ENCODE measurements at places on chromosomes 4 and X. TPM values are rescaled to one million over a fixed set of nuclear protein-coding genes. Genes with fewer than 3 reads are reported as not detected.

Gene ARHGAP6
- total RNA-seq: 0.10 TPM

Gene SRPK3
- not detected for total RNA-seq

Gene NXF2
- total RNA-seq: not detected

Gene SCML2
- 5.2 TPM for total RNA-seq

Gene ZNF157
- not detected for total RNA-seq

- H3K36me3 ChIP-seq: no peaks in the 10 kb centered on the region
- H3K4me1 ChIP-seq: no peaks in the 10 kb centered on the region
- H3K27ac ChIP-seq: no peak overlapping the region
- no peak for DNase-seq
- no peak overlapping the region for H3K4me3 ChIP-seq
Observed at GRCh38 chrX:103467887-103468286, 51.4 kb downstream of the RAB40A start.

DNA sequence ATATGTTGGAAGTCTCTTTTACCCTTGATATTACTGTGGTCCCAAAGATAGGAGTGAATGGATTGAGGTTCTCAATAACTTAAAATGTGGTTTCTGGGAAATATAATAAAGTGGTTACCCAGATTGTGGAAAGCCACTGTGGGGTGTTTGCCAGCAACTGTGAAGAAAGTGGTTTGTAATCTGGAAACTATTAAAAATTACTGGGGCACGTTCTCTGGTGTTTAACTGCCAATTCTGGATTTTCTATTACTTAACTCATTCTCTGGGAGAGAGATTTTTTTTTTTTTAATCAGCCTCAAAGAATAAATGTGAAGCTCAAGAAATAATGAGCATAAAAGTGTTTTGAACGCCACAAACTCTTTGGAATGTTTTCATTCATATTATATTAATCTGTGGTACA lies 4.9 kb upstream of the CXCL6 start:
- H3K27ac ChIP-seq: no peak overlapping the region
- no peaks in the 10 kb centered on the region for H3K27me3 ChIP-seq
- no peaks in the 10 kb centered on the region for H3K36me3 ChIP-seq
- DNase-seq: no peak

Gene SYN1
- 0.86 TPM for total RNA-seq
